Anterior cingulate cortex (tissue), 58 donors: ENCODE measurements at places on chromosomes 1 and 21.

DNA sequence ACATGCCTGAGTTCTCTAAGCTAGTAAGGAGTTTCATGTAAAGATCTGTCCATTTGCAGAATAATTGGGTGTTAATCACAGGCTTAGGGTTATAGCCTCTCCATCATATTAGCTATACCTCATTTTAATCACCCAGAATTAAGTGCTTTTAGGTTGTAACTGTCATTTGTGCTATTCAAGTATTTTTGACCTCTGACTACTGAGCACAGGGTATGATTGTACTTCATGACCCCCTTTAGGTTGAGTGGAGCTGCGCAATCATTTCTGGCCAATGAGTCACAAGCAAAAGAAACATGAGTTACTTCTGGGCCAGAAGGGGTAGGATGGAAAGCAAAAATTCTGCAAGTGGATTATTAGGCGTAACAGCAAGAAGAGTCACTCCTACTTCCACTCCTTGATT is 8.4 kb upstream of the SNX7 start:
- DNase-seq, result no peak

DNA sequence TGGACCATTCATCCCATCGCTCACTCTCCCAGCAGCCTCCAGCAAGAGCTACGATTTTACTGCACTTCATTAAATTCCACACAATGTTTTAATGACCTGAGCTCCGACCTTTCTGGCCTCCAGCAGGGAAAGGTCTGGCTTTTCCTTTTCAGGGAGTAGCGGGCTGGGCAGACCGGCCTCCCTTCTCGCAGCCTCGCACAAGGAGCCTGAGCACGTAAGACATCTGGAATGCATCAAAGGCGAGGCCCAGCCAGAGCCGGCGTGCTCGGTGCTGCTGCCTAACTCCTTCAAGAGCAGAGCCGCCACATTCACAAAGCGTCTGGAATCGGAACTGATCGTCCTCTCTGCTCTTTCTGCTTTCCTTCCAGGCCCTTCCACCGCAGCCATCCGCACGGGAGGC is 32.5 kb upstream of the FHAD1 start:
- DNase-seq, result no peak

GRCh38 chr1:247326411-247327130 is 5.1 kb downstream of the ZNF496 start:
- no peak for DNase-seq

- DNase-seq, result no peak
Observed at GRCh38 chr1:114558544-114558943, 22.9 kb downstream of the BCAS2 start.

DNA sequence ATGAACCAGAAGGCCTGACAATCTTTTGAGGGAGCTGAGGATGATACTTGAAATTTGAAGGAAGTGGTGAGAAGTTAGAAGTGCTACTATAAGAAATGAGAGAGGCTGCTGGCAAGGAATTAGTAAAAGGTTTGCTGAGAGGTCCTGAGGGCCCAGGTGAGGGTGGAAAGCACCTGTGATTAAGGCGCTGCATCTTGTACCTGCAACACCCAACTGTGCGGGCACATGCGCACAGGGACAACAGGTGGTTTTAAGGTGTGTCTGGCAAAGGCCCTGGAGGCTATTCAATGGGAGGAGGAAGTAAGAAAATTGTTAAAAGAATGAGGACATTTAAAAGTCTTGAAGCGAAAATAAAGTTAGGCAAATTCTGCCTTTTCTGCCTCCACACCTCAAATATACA is 349.3 kb downstream of the RGS7 start:
- DNase-seq, result no peak

- DNase-seq, result no peak
Observed at GRCh38 chr1:17229379-17229778, 19.5 kb upstream of the PADI3 start.

- no peak for DNase-seq
Observed at GRCh38 chr1:41391834-41392527, 30.7 kb downstream of the FOXO6 start.

DNA sequence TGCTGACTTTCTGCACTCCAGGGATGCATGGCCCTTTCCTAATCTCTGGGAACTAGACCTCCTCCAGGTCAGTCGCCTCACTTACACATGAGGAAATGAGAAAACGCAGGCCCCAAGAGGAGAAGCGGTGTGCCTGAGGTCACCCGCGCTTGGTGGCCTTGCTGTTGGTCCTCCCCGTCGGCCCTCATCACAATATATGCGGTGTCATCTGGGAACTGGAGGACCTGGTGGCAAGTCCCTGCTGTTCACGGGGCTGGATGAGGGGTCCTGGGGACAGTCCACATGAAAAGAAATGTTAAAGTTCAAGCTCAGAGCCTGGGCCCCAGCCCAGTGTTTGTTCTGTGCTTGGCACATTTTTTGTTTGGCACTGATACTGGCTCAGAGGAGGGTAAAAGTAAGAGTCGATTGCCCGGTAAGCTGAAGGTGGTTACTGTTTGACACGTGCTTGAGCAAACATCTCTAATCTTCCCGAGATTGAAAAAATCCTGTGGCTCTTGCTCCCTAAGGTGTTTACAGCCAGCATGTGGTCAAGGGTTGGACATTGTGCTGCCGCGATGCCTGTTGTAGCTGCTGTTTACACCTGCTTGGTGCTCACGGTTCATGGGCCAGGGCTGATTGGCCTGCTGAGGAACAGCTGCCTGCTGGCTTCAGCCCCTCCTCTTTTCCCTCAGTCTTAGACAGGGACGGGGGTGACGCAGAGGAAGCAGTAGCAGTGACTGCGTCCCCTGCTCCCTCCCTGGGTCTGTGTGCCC is 5.2 kb downstream of the COQ8A start:
- no peak for DNase-seq

DNA sequence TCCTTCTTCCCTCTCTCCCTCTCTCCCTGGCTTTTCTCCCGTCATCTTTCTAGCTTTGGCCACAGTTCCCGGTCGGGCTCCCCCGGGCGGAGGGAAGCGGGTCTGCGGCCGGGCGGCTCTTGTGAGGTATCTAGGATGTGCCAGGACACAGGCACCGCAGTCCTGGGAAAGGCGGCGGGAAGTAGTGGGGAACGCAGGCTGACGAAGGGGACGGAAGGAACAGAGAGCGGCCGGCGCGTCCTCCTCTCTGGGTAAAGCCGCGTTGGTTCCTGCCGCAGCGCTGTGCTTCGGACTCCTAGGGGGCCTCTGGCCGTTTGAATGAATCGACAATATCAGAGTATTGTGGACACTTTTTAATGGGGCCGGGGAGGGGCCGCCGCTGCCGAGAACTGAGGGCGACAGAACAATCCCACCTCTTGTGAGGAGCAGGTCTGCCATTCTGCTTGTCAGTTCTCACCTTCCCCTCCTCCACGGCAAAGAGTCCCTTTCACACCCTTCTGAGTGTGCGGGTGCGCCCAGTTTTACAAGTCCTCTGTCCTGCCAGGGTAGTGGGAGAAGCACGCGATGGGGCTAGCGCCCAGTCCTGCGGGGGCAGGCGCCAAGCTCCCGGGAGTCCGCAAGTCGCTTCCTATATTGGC is 1.2 kb upstream of the LHX9 start:
- no peak for DNase-seq

DNA sequence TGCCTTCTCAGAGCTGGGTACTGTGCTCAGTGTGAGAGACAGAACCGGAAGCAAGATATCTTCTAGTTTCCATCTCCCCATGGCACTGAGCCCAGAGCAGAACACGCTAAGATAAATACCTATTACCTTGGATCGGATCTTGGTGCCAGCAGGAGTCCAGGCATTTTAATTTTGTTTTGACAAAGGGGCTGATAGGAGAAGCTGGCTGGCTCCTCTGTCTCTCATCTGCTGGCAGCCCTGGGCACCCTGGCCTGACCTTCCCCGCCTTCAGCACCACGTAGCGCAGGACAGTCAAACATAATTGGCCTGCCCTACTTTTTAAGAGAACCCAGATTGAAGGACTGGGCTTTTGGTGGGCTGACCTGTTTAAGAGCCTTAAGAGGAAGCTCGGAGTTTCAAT is 160.7 kb upstream of the KLHDC7A start:
- no peak for DNase-seq

DNA sequence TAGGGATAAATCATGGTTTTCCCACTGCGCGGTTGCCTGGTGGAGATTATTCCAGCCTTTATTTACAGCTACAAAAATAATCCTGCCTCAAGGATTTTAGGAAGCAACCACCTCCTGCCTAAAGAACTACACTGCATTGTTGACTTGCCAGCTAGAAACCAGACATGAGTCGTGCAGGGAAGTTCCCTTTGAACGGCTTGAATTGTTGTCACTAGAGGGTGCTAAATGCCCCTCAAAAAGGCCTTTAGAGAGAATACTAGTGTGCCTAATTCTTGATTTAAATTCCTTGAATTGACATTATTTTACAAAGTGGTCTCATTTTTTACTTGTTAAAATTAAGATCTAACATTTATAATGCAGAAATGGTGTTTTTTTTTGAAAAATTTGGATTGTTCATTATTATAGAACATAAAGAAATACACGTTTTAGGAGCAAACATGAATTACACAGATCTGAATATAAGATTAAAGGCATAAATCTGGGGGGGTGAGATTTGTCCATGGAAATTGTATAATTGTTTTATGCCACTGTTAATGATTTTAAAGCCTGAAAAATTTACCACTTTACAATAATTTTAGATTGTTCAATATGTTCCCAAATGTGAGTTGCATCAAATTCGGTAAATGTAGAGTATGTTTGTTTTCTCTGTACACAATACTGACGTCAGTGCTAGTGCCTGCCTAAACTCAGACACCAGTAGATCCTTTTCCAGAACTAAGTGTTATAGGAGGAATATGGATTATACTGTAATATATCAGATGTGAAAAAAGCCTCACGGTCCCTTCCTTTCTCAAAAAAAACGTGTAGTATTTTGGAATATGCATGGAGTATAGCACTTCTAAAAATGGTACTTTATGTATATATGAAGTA is 7.6 kb upstream of the ERG start:
- DNase-seq, result peak; percentile 9

- DNase-seq, result no peak
Observed at GRCh38 chr1:198639671-198640143, 867 bp downstream of the PTPRC start.

DNA sequence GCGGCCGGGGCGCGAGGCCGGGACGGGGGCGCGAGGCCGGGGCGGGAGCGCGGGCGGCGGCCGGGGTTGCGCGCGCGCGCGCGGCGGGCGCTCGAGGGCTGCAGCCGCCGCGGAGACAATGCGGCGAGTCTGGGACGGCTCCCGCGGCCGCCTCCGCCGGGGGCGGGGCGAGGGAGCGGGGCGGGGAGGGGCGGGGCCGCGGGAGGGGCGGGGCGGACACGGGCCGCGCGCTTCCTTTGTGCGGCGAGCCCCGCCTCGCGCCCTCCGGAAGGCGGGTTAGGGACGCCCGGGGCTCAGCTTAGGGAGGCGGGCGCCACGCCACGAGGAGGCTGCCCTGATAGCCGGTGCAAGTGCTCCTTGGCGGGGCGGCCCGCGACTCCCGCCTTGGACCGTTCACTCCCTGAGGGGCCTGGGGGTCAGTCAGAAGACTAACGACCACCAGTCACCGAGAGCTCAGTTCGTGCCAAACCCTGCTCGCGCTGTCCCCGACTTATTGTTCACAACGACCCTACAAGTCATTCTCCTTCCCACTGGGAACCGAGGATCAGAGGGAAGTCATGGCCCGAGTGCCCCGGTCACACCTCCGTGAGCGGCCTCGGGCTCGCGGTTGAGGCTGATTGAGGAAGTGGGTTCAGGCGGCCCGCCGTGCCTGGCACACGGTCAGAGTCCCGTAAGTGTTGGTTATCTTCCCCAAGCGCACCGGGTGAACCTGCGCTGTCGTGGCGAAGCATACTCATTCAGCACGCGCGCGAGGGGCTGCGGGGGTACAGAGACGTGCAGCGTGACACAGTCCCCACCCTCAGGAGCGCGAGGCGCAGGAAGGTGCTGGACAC is 29.1 kb upstream of the A3GALT2 start:
- peak; percentile 75 for DNase-seq

- no peak for DNase-seq
Observed at GRCh38 chr1:89589515-89589914, 43.4 kb upstream of the LRRC8C start.

DNA sequence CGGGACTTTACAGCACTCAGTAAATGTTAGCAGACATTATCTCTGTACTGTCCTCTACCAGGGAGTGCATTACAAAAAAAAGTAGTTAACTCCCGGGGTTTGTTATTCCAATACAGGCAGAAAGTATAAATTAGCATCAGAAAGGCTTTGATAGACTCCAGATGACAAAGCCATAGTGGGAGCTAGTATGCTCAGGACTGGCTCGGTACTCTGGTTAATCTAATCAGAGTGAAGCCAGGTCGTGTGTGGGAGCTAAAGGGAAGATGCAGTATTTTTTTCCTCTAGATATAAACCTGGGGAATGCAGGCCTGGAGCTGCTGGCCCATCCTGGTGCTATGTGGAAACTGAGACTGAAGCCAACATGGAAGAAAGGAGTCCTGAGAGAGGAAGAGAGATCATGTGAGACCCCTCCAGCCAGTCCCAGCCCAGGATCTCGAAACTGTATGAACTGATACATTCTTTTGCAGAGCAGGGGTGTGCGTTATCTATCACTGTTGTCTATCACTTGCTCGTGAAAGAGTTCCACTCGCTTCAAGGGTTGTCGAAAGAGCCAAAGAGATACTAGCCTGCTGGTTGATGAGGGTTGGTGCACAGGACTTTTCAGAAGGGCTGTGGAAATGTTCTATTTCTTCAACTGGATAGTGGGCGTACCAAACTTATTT is 125.8 kb downstream of the PLPP3 start:
- DNase-seq, result no peak

DNA sequence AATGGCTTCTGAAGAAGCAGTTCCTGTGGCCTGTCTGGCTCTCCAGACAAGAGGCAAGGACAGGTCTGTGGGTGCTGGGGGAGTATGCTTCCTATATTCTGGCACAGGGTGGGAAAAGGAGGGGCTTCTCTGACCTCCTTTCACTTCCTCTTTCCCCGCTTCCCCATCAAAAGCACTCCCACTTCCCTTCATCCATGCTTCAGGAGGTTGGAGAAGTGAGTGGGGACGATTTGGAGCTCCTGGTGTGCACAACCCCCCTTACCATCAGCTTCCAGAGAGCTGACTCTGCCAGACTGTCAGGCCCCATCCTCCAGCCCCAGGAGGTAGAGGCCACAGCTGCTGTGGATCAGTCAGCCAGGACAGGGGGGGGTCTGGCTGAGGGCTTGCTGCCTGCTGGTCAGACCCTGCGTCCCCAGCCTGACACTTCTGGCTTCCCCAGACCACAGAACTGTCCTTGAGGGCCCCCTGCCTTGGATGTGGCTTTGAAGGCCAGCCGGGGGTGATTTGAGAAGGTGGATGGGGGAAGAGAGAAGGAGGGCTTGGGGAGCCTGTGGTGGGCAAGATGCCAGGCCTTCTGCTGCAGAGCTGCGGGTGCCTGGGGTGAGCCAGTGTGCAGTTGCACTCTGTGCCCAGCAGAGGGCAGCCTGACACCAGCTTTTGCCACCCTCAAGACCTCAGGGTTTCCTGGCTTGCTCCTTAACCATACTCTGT is 21.5 kb upstream of the TMEM222 start:
- DNase-seq, result peak; percentile 78

DNA sequence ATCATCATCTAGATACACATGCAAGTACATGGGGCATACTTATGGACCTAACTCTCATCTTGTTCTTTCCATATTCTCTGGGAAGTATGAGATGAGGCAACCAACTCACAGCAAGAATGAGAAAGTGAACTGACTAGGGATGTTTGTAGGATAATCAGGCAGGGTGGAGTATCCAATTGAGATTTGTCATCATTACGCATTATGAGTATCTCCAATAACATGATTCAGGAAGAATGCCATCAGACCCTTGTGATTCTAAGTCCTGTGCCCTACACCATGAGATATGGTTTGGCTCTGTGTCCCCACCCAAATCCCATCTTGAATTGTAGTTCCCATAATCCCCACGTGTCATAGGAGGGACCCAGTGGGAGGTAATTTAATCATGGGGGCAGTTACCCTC is 154.0 kb downstream of the SLC30A10 start:
- no peak for DNase-seq
